Thoracic aorta (tissue), 2 donors: ENCODE measurements at places on chromosomes 5 and 9. TPM values are rescaled to one million over a fixed set of nuclear protein-coding genes. Genes with fewer than 3 reads are reported as not detected.

- no peak for DNase-seq
Measured at GRCh38 chr5:179825655-179826182, 5.0 kb downstream of the SQSTM1 start.

GRCh38 chr5:1853531-1853930 lies 29.2 kb downstream of the IRX4 start:
- DNase-seq, result no peak

GRCh38 chr5:174239718-174240117 lies 194.2 kb downstream of the NSG2 start:
- DNase-seq, result no peak

DNA sequence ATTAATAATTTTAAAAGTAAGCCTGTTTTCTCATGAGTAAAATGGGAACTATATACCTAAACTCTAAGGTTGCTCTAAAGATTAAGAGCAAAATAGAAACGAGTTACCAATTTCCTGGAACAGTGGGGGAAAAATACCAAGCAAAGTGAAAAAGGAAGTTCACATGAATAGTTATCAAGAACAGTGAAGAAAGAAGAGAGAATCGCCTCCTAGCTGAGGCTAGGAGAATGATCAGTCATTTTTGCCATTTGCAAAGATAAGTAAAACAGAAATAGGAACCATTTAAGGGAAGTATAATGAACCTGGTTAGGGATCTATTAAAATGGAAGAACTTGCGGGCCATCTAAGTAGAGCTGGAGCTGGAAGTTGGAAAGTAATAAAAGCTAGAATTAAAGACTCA lies 50.7 kb downstream of the P4HA2 start:
- DNase-seq, result no peak

GRCh38 chr5:38576442-38576841 lies 20.0 kb upstream of the LIFR start:
- no peak for DNase-seq

The GTF3C5 gene
- 40.6 TPM for total RNA-seq

DNA sequence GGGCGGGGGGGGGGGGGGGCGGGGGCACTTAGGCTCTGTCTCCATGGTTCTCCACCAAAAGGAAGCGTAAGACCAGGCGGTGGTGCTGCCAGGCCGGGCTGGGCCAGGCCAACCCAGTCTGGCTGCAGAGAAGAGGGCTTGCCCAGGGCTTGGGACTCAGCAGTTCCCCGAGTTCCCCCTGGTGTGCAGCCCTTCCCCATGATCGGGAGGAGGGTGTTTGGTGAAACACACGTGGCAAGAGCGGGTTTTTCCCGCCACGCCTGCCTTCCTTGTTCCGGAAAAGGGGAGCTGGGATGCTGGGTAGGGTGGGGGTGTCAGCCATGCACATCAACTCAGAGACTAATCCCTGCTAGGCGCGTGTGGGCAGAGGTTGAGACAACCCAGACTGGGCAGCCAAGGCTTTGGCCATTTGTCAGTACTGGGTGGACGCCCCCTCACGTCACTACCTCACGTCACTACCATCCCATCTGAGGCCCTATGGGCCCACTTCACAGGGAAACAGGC lies 32.9 kb downstream of the PRRX2 start:
- DNase-seq, result peak; percentile 84

The FYB1 gene
- 12.9 TPM for total RNA-seq

The PGM5 gene
- total RNA-seq, result 94.1 TPM

DNA sequence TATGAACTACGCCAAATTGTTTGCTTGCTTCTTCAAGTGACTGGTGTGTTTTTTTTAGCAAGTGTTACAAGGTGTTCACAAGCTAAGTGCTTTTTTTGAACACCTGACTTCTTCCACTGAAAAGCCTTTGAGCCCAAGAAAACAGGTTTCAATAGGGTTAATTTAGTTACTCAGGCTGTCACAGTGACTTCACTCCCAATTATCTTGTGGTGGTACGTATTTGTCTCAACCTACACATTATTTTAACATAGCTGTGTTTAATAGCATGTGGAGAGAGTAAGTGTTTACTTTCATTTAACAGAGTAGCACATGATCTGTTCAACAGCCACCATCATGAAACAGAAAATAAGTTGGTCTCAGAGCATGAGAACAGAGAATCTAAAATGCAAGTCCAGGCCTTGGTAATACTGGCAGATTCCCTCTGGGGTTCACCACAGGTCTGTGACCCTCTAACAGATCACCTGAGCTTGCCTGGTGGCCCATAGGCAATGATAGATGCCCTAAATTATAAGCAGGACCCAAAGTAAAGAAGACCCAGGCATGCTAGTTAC lies 267.7 kb upstream of the SMARCA2 start:
- DNase-seq, result no peak

DNA sequence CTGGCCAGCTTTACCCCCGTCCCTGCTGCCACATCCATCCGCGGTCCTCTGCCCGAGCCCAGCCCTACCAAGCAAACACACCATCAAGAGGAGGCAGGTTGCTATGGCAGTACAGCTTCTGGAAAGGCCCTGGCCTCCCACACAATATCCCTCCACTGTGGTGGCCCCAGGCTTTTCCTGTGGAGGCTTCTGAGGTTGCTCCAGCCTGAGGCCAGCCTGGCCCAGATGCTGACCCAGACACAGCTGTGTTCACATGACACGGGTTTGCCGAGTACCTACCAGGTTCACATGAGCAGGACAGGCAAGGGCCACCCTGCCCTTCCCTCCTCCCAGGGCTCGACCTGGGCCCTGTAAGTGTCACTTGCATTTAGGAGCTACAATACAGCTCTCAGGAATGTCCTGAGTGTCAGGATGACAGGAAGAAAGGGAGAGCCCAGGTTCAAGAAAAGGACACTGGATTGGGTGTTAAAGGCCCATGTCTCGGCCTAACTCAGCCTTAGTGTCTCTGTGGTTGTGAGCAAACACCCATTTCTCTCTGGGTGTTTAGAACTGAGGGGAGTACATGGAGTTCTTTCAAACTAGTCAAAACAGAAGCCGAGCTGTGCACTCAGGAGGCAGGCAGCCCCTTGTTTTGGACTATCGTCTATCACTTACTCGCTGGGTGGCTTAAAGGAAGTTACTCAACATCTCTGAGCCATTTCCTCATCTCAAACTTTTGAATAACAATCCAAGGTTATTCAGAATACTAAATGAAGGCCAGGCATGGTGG lies 40.2 kb downstream of the NAIF1 start:
- no peak for DNase-seq

DNA sequence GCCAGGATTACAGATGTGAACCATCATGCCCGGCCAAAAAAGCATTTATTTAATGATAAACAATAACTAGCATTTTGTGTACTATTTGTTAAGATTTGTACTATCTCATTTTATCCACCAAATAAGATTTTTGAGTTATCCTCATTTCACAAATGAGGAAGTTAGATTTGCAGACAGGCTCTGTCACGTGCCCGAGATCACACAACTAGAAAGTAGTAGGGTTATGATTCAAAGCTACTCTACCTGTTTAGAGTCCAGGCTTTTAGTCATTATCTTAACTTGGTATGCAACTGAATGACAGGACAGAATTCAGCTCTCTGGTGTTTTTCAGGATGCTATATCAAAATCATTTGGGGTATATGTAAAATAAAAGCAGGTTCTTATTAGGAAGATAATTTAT lies 20.5 kb downstream of the RANBP17 start:
- DNase-seq, result no peak

DNA sequence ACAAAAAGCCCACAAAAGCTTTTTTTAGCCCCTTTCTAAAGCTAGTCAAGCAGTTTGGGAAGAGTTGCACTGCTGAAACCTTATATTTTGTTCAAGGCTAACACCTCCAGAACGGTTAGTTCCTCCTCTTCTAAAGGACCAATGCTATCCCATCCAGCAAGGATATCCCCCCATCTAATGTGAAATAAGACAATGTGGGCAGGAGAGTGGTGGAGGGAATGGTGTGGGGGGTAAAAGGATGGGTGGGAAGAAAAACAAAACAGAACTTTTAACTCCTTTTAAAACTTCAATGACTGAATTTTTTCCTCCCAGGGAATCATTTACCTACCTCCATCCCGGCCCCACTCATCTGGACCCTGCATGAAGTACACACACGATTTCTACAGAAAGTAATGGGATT lies 21.2 kb downstream of the PTCH1 start:
- DNase-seq, result no peak

DNA sequence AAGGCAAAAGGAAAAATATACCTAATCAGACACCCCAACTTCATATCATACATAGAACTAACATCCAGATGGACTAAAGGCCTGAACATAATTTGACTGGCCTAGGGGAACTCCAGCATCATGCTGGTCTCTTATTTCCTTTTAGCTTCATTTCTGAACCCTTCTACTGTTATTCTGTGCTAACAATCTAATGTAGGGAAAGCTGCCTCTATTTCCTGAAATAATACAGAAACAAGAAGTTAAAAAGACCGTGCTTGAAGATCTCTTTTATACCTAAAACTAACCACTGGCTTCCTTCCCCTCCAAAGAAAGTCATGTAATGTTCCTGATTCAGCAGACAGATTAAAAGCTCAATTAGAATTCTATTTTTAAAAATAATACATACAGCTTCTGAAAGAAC lies 36.7 kb downstream of the LPAR1 start:
- DNase-seq, result no peak

GRCh38 chr5:1021136-1021968 lies 12.8 kb downstream of the NKD2 start:
- no peak for DNase-seq

DNA sequence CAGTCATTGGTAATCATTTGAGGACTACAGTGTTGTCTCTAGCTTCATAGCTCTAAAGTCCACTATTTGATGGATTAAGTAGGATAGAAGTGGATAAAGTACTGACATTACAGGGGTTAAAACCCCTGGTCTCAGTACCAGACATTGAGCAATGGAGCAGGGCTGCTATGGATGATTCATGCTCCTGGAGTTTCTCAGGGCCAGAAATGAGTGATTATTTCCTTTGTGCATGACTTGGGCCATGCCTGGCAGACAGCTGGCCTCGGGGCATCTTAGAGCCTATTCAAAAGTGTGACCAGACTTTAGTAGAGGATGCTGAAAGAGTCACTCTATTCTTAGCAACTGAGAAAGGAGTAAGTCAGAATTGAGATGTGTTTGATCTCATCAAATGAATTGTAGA lies 350.7 kb upstream of the TLE4 start:
- no peak for DNase-seq

DNA sequence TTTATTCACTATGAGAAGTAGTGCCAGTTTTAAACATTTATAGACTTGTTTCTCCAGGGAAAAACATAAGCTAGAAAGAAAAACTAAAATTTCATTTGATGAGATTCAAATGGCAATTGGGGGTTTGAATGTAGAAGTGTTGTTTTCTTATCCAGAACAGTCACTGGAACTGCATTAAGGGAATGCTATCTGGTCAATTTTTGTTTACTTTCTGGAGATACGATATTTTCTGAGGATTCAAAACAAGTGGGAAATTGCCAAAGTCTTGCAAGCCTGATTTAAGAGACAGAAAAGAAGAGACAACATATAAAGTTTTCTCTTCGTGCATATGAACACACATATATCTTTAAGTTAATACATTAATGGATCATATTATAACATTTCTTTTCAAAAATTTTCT lies 118.4 kb downstream of the NXNL2 start:
- no peak for DNase-seq

- DNase-seq, result no peak
Measured at GRCh38 chr9:112245126-112245525, 70.0 kb upstream of the SUSD1 start.

The LAMC3 gene
- total RNA-seq, result 0.54 TPM

GRCh38 chr5:179806250-179807048 lies at the start of gene MGAT4B:
Gene MGAT4B, minus strand, starts transcription at chr5:179806866. Its CDS starts 283 bp downstream, at chr5:179806583.
- DNase-seq, result no peak

DNA sequence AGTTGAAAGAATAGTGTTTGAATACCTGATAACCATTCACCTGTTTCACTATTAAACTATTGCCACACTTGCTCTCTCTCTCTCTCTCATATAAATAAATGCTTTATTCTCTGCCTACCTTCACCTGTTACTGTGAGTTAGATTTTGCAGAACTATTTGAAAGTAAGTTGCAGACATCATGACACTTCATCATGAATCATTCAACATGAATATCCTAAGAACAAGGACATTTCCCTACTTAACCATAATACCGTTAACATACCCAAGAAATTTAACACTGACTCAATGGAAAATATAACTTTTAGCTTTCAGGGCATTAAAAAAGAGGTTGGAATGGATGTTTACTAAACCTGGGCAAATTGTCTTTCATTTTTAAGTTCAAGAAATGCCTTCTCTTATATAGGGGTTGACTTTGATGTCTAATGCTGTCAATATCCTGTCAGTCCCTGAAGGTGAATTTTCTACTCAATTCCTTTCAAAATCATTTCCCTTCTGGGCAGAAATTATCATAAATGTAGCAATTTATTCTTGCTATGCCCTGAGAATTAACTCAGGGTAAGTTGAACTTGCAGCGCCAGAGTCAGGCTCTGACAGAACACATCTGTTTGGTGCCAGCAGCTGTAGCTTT lies 582.6 kb upstream of the TLE4 start:
- DNase-seq, result no peak

DNA sequence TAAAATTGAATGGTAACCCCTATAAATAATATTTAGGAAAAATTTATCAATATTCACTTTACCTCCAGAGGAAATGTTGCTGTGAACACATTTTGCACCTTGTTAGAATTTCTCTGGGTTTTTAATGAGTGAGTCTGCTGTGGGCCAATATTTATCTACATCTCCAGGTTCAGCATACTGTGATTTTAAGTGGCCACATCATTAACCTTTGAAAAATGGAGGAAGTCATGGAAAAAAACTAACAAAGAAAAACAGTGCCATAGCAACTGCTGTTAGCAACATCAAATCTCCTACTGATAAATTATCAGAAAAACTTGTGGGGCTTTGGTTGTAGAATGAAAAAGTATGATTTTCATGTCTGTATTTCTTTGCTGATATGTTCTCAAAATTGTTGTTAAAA lies 55.0 kb downstream of the CD180 start:
- no peak for DNase-seq

The NEUROG1 gene
- not detected for total RNA-seq

The PCDHA13 gene
- 0.56 TPM for total RNA-seq

- DNase-seq, result no peak
Measured at GRCh38 chr5:179141867-179142266, 81.7 kb downstream of the ZNF354C start.

DNA sequence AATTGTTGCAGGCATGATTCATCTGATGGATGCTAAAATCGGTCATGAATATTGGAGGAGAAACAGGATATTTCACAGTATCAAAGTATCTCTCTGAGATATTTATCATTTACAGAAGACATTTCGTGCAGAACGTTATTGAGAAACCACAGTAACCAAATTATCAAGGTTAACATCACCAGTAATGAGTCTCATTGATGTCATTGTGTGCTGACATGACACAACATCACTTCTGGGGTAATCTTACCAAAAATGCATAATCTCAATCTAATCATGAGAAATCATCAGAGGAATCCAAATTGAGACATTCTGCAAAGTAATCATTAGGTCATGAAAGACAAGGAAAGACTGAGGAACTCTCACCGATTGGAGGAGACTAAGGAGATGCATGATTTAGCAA lies 42.7 kb downstream of the C5orf22 start:
- no peak for DNase-seq

- DNase-seq, result no peak
Measured at GRCh38 chr5:133265720-133266526, 214.1 kb downstream of the HSPA4 start.

The SLCO6A1 gene
- total RNA-seq, result not detected

- DNase-seq, result no peak
Measured at GRCh38 chr5:161373345-161373707, 173.2 kb downstream of the GABRB2 start.

The SV2C gene
- total RNA-seq, result 0.14 TPM

- DNase-seq, result no peak
Measured at GRCh38 chr5:57718155-57718554, 235.5 kb upstream of the ACTBL2 start.
